Smooth muscle cell of the brain vasculature (primary cell): ENCODE measurements at places on chromosomes 2 and 18.

- DNase-seq, result no peak
These were observed 684.6 kb upstream of the FANCL start for GRCh38 chr2:58925676-58926081.

GRCh38 chr2:74951211-74951754 lies 7.2 kb upstream of the POLE4 start:
- no peak for DNase-seq

DNA sequence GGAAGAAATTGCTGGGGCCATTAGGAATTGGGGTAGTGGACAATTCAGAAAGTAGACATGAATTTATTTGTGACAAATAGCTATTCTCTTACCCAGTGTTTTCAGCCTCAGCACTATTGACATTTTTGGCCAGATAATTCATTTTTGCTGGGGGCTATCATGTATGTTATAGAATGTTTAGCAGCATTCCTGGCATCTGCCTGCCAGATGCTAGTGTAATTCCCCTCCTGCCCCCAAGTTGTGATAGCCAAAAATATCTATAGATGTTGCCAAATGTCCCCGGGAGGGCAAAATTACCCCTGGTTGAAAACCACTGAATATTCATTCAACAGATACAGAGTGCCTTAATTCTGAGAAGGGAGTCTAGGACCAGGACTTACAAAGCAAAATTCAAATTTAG lies 183.6 kb downstream of the BABAM2 start:
- DNase-seq, result no peak

GRCh38 chr2:134705861-134706586 lies 12.8 kb downstream of the TMEM163 start:
- no peak for DNase-seq

- peak; percentile 24 for DNase-seq
These were observed 175.7 kb downstream of the SOCS6 start for GRCh38 chr18:70464343-70465114.

DNA sequence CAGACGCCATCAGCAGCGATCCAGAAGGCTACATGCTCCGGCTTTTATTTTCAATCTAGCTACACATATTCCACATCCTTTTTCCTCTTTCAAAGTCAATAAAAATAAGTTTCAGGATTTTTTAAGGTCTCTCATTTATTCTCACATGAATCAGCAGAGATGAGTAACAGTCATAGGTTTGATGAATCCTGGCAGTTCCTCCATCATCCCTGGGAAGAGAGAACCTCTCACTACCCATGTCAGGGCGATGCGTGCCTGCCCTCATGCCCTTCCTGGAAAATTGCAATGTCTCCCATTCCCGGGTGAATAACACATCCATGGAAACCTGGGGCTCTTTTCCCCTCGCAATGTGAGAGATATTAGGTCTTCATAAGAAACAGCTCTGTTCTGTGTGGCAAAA lies 301.1 kb upstream of the SMIM21 start:
- no peak for DNase-seq

DNA sequence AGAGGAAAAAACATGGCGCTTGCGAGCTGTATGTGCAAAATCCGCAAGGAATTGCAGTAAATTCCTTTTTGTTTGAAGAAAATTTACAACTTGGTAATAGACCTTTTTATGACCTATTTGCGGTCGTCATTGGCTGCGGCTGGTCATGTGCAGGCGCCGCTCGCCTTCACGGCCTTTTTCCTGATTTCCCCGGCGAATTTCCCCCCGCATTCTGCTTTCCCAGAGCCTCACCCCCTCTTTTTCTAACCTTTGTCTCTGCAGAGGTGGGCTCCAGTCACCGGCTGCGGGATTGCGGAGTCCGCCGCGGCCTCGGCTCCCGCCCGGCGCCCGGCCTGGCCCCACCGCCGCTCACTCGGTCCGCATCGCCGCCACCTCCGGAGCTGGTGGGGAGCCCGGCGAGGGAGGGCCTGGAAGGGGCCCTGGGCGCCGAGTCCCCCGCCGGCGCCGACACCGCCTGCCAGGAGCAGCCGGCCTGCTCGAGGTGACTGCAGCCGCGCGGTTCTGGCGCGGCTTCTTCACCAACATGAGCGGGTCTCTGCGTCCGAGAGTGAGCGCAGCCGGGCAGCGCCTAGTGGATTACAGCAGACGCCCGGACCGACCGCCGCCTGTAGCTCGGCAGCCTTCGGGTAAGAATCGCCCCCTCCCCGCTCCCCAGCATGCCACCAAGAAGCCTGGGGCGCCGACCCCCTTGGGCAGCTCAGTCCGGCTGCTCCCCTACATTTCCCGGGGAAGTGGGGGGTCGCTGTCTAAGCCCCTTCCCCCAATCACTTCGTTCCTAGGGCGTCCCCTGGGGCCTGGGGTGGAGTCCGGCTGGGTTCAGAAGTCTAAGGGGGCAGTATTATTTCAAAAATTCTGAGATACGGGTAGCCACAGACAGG lies 7.1 kb downstream of the HOXD8 start:
- no peak for DNase-seq

DNA sequence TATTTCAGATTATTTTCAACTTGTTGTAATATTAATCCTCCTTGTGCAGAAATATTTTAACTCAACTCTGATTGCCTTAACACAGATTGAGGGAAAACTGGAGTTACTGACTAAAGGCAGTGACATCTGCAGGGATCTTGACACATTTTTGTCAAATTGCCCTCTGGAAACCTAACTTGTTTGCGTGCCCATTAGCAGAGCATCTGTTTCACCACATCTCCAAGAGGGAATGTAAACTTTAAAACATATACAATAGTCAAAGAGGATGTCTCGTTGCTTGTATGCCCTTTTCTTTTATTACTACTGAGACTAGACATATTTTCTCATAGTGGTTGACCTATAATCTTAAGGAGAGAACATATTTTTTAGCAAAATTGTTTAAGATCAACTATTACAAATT lies 14.2 kb downstream of the INPP1 start:
- DNase-seq, result no peak

GRCh38 chr2:229832510-229832898 lies 89.3 kb downstream of the TRIP12 start:
- no peak for DNase-seq

DNA sequence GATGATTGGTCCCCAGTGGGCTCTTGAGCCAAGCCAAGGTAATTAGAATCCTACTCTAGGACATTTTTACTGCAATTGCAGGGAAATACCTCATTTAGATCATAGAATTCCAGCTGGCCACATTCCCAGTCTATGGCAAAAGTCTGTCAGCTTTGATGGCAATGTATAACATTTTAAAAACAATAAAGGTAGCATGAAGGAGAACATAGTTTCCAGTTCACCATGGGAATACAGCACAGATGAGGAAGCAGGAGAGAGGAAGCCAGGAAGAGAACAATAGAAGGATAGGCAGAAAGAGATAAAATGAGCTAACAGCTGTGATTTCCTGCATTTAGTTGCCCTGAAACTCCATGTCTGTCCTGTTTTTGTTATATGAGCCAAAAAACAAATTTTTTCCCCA lies 897.3 kb upstream of the DDX18 start:
- DNase-seq, result no peak

DNA sequence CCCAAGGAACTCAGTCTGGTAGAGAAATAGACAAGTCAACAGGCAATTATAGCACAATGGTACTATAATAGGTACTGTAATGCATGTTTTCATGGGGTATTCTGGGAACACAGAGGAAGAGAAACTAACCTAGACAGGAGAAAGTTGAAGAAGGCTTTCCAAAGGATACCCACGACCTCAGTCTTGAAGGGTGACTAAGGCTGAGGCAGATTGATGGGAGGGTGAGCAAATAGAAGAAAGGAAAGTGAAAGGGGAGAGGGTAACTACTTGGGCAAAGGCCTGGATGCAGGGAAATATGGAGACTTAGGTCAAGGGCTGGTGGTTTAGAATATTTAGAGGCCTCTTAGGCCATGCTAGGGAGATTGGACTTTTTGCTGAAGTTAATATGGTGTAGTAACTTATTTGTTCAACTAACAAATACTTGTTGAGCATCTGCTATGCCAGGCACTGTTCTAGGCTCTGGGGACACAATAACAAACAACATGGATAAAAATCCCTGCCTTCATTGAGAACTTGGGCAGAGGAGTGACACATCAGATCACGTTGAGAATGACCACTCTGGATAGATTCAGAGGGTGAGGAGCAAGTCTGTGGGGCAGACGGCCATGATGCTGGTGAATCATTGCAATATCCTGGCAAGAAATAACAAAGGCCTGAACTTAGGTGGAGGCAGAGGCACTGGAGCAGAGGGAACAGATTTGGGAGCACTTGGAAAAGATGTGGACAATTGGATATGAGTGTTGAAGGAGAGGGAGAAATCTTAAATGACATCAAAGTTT lies 56.4 kb downstream of the PLB1 start:
- no peak for DNase-seq

GRCh38 chr2:173652311-173652710 lies 297.6 kb downstream of the CDCA7 start:
- no peak for DNase-seq

GRCh38 chr2:217685255-217685605 lies 317.6 kb downstream of the TNS1 start:
- peak; percentile 73 for DNase-seq

DNA sequence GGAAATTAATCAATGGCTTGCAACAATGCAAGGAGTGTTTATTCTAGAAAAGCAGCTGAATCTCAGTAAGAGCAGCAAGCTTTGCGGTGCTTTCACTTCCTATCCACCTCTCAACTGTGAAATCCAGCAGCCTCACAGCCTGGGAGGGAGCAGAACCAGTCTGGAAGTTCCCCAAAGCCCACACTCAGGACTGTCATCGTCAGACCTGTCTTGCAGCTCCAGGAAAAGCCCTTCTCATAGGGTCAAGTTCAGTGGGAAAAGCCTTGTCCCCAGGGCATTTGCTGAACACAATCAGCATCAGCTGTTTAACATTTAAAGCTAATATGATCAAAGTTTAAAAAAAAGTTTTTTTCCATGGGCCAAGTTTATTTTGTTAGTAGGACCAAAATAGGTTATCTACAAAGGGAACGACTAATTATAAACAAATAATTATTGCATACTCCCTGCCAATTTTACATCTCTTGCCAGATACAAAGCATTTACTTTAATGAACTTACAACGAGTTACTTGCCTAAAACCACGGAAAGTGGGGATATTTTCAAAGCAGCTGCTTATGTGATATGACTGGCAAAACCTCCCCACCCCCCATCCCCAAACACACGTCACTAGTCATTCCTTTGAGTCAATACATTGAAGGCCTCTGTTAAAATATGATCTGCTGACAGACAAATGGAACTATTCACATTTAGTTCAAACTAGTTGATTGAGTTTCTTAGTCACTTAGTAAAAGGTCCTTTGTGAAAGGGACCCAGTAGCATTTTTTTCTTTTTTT lies 36.8 kb downstream of the PARD6G start:
- DNase-seq, result no peak

DNA sequence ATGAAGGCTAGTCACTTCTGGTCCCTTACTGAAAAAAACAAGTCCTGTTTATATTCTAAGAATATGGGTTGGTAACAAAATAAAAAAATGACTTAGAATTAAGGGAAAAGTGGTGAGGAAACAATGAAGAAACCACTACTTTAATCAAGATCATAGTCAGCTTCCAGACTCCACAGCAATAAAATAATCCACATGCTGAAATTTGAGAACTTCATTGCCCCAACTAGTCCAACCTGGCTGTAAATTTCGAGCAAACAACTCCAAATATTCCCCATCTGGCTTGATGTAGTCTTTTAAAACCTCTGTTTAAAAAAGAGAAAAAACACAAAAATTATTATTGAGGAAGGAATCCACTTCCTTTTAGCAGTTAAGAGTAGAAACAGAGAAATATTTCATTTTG lies 32.5 kb downstream of the METTL4 start:
- DNase-seq, result no peak

GRCh38 chr2:156536534-156536933 lies 100.4 kb downstream of the GPD2 start:
- DNase-seq, result no peak

- DNase-seq, result no peak
These were observed 37.3 kb downstream of the GPD2 start for GRCh38 chr2:156473445-156473844.

DNA sequence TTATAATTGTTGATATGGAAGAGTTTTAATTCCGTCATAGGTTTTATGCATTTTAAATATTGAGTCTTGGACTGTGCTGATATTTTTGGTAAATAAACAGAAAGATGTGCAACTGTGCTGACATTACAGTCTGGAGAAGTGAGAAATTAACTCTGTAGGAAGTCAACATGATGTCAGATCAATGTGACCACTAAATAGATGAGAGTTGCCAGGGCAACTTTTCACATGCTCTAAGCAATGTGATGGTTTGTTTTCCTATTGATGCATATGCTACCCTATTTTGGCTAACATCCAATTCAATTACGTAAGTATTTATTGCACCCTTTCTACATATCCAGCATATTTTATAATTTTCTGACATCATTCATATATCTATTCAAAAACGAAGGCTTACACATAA lies 1109.3 kb downstream of the TSN start:
- DNase-seq, result no peak

DNA sequence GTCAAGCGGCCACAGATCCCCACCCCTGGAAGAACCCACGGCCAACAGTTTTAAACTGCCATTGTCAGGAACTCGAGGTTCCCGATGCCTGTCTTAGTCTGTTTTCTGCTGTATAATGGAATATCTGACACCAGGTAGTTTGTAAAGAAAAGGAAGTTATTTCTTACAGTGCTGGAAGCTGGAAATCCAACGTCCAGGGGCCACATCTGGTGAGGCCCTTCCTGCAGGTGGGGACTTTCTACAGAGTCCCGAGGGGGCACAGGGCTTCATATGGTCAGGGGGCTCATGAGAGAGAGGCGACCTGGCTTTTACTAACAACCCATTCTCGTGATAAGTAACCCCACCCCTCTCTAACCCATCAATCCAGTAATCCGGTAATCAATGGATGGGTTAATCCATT lies 501.6 kb upstream of the MYT1L start:
- no peak for DNase-seq

- no peak for DNase-seq
These were observed 47.8 kb downstream of the ZAP70 start for GRCh38 chr2:97761192-97761591.
